Activated CD4-positive, alpha-beta T cell treated with anti-CD3 and anti-CD28 coated beads for 24 hours (primary cell): ENCODE measurements at places on chromosomes 4 and X.

GRCh38 chr4:146265950-146266490, 51.7 kb downstream of the REELD1 start:
- no peak for DNase-seq

DNA sequence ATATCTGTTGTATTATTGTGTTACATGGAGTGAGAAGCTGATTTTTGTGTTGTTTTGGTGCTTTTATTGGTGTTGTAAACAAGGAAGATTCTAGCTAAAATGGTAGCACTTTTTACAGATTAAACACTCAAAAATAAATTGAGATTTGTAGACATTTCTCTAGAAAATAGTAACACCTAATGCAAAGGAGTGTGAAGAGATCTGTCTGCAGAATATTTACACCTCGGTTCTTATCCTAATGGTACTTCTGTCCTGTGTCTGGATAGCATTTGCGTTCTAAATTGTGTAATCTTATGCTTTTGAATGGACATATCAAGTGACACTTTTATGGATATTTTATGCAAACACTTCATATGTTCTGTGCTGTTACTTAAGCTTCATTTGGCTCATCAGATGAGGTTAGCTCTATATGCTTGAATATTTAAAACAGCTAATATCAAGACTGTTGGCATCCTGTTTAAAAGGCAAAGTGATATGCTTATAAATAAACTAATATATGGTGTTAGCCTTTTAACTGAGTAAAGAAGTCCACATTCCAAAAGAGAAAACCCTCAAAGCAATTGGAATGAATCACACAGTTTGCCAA, 6.0 kb downstream of the PCDH7 start:
- DNase-seq: no peak

GRCh38 chr4:148944136-148944838, 502.1 kb upstream of the NR3C2 start:
- DNase-seq: no peak

DNA sequence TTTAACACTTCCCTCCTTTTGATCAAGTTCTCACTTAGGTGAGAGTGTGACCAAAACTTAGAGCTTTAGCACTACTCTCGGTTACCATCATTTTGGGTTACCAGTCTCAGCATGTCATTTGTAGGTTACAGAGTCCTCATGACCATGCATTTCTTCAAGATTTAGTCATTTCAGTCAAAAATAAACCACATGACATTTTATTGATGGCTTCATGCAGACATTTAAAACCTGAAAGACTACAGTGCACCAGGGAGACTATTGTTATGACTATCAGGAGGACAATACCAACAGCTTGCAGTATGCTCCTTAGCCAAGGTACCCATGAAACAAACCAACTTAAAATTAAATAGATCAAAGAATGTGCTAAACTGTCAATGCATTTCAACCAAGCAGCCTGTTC, 498.1 kb upstream of the FSTL5 start:
- DNase-seq: no peak

- DNase-seq: no peak
These were observed 16.9 kb upstream of the ZIC3 start for GRCh38 chrX:137549073-137549472.

GRCh38 chr4:153233761-153234371, 29.6 kb downstream of the TRIM2 start:
- no peak for DNase-seq
